ENCODE measurements at places on chromosomes 2 and 18.

DNA sequence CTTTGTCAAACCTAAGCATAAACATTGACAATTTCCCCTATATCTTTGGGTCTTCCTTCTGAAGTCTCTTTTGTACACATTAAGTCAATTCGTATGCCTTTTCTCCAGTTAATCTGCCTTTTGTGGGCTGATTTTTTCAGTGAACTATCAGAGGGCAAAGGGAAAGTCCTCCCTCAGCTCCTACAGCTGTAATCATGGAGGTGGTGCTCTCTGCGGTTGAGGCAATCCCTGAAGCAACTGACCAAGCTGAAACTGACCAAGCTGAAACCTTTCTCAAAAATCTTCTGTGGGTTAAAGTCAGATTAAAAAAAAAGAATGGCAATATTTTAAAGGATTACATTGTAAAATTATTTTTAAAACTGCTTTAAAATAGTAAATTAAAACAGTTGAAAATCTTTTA is 105.8 kb upstream of the DNAJC10 start:
- DNase-seq = no peak

GRCh38 chr2:136000502-136000901 is 15.1 kb upstream of the DARS1 start:
- DNase-seq = peak; percentile 35

DNA sequence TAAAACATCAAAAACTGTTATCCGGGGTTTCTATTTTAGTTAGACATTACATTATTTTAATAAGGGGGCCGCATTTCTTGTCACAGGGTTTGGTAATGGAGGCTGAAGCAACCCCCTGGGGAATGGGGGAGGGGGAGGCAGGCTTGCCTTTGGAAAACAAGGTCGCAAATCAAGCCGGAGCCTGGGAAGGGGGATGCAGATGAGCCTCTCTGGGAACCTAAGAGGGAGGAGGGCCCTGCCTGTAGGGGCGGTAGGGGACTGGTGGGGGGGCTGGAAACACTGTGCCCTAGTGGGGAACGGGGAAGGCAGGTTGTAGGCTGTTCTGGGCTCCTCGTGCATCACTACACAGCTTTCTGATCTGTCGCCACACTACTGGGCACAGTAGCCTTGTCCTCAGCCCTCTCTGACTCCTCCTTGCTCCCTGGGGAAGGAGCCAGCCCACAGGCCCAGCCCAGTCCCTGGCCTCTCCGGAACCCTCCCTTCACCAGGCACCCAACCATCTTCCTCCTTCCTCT is 170.2 kb upstream of the SMAD2 start:
- DNase-seq = no peak

DNA sequence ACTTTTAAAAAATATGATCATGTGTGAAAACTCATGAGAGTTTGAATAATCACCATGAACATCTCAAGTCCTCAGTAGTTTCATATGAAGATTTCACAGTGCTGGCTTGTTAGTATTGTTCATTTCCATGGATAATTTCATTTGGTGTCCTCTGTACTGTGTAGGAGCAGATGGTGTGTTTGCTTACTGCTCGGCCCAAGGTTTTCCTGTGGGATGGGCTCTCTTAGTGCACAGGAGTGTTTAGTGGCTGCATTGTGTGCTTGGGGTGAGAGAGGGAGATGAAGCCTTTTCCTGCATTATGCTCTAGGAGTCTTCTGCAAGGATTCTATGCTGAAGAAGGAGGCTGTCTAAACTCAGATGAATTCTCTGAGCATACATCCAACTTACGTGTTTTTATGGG is 270.6 kb downstream of the SOCS6 start:
- DNase-seq = no peak

DNA sequence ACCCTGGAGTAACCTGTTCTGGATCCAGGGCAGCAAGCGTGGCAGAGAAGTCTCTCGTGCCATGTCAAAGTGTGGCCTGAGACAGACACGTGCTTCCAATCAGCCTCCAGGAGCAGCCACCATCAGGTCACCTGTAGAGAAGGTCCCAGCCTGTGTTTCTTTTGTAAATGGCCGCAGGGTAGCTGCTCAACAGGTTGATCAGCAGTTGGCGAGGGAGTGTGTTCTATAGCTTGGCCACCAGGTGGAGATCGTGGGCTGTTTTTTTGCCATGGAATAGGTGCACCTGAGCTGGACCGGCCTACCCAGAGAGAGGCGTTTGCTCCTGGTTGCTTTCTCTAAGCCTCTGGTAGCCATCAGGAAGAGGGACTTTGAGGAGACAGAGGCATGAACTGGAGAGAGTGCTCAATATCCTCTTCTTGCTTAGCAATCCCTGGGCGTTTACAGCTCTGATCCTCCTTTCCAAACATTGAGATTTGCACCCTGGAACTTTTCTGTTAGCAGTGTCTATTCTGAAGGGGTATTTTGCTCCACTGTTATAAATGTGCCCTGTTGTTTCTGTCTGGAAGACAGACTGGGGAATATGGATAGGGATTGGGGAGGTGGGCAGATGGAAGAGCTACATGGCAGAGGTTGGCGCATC is 34.2 kb upstream of the EN1 start:
- DNase-seq = peak; percentile 60

DNA sequence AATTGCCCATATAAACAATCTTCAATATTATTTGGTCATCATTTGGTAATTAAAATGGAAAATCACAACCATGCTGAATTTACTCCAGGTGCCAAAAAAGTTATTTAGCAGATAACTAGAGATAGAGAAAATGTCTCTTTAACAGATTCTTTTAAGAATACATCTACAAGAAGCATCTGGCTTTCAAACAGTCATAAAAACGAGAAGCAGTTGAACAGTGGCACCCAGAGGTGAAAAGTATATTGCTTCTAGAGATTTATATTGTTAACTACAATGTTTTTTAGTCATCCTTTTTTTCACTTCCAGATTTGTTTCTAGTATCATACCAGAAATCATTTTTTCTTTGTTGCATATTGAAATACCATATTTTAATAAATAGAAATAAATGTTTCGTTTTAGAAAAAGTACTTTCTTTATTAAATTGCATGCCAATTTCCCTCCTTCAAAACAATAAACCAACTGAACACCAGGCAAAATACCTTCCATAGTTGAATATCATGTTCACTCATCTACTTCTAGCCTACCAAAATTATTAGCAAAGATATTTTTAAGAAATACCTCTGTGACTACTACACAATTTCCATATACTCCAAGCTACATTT is 65.4 kb upstream of the HNRNPA3 start:
- DNase-seq = peak; percentile 47

DNA sequence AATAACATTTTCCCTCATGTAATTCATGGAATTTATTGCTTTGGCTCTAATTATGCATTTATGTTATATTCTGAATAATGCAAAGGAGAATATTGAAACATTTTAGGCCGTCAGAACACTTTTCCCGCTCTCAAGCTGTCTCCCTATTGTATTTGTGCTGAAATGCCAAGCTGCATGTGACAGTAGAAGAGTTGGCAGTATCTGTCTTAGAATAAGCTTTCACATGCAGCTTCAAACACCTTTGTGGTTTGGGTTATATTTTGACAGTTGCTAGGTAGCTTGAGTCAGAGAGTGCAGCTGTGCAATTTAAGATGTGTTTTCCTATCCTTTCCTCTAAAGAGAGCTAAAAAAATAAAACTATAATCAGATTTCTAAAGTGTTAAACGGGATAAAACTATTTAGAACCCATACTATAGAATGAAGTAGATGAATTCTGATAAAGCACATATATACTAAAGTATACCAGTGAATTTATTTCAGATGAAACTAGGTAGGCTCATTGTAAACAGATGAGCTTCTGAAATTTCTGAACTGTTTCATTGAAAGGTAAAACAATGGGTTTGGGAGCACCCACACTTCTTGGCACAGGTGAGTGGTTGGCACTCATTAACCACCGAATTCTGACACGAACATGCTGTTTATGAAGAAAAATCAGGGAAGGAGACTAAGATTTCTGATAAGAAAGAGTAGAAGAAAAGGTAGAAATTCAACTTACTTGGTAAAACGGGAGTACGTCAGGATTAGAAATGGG is 43.4 kb downstream of the PLCL1 start:
- no peak for DNase-seq

GRCh38 chr2:113905886-113906285 is 16.0 kb downstream of the ACTR3 start:
- DNase-seq = no peak

DNA sequence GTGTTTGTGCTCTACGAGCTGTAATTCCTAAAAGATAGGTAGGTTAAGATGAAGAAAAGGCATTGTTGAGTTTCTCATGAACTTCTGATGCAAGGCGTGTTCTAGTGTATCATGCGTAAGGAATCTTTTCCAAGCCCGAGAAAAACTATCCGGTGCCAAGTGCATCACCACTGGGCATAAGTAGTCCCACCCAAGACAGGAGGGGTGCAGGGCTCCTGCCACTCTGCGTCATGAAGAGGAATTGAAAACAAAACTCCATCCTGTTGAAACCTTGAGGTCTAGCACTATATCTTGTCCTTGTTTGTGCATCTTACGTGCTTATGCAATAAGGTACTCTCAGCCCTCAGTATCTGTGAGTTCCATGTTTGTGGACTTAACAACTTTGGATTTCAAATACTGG is 45.7 kb downstream of the RAB31 start:
- DNase-seq = no peak

GRCh38 chr18:71919211-71919610 is 624.9 kb downstream of the CBLN2 start:
- DNase-seq = no peak

DNA sequence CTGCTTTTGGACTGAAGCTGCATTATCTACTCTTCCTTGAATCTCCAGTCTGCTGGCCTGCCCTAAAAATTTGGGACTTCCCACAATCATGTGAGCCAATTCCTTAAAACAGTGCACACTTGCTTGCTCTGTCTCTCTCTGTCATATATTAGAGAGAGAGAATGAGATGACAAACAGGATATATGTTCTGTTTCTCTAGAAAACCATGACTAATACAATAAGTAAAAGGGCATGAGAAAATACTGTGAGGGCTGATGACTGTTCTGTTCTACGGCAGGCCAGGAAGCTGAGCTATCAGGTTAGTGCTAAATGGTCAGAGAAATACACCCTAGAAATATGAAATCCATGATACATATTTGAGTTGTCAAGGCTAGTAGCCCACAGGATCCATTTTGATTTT is 1896.8 kb upstream of the CELF4 start:
- no peak for DNase-seq

- peak; percentile 13 for DNase-seq
Observed at GRCh38 chr2:169362894-169363559, 693 bp upstream of the LRP2 start.

- DNase-seq = no peak
Observed at GRCh38 chr18:46010676-46011075, 43.5 kb upstream of the EPG5 start.

DNA sequence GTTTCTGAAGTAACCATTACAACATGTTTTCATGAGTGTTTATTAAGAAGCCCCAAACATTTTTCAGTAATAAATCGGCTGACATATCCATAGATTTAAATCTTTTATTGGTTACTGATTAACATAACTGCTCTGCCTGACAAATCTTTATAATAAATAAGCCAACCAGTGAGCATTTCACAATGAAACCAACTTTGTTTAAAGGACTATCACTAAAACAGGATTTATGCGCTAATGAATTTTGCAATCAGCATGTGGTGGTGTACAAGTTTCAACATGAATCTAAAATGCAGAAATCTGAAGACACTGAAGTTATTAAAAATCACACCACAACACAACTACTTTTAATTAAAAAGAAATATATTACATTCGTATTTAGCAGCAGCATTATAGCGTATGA is 166.7 kb downstream of the MEIS1 start:
- no peak for DNase-seq

- no peak for DNase-seq
Observed at GRCh38 chr2:223762853-223763252, 74.5 kb downstream of the AP1S3 start.

DNA sequence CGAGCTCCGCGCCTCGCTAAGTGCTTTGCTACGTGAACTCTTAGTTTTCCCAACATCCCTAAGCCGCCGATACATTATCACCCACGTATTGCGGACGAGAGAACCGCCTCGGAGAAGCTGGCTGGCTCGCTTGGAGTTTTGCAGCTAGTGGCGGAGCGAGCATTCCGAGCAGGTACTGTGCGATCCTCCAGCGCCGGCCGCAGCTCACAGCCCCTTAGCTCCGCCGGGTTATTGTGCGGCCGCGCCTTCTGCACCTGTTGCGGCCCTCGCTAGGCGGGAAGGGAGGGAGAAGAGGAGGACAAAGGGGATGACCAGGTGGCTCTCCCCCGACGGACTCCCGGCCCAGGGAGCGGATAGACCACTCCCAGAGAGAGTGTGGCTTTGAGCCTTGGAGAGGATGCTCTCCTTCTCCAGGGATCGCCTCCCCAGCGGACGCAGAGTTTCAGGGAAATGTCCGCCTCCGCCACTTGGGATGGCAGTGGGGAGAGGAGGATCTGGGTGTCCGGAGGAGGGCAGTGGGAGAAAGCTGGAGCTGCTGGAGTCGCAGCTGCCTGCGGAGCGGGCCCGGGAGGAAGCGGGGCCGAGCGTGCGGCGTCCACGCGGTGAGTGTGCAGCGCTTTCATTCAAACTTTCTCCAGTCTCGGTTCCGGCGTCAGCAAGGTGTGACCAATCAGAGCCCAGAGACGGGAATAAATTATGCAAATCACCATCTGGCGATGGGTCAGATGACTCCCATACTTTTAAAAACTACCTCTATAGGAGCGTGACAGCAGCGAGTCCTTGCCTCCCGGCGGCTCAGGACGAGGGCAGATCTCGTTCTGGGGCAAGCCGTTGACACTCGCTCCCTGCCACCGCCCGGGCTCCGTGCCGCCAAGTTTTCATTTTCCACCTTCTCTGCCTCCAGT is at the start of gene LIPG:
Gene LIPG, plus strand, starts transcription at position 769 of the 905 bp plus-strand sequence. CDS start 252 bp downstream, outside the sequence.
- peak; percentile 73 for DNase-seq
